ENCODE measurements at places on chromosomes 16 and 17.

GRCh38 chr16:88548131-88548874, 21.9 kb upstream of the ZC3H18 start:
- no peak for DNase-seq

DNA sequence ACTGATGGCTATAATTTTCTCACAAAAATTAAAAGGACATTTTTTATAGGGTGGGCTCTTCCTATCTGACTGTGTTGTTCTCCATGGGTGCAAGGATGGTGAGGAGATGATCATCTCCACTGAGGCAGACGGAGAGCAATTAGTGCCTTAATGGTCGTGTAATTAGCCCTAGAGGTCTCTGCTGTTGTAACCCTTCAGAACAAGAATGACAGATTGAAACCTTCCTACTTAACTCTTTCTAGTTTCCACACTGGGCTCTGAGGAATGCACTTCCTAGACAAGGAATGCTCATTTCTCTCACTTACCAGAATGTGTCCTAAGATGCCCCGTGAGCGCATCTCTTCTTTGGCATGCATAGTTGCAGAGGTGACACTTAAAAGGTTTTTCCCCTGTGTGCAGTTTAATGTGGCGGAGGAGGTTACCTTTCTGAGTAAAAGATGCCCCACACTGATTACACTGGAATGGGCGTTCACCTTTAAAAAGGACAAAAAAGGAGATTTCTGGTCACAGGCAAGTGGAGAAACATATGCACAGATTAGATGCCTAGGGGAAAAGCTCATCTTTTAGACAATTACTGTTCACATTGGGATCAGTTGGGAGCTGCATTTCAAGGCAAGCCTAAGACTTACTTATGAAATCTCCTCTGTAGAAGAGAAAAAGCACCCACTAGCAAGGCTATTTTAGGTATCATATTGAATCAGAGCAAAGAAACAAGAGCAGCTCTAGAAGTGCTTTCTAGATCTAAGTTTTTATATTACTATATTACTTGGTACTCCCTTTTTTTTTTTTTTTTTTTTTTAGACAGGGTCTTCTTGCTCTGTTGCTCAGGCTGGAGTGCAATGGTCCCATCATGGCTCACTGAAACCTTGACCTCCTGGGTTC, 53.6 kb downstream of the GRB7 start:
- no peak for DNase-seq

GRCh38 chr17:8462564-8462963, 26.9 kb downstream of the NDEL1 start:
- DNase-seq: no peak

GRCh38 chr17:69709441-69709840, 294.9 kb downstream of the MAP2K6 start:
- DNase-seq: no peak

DNA sequence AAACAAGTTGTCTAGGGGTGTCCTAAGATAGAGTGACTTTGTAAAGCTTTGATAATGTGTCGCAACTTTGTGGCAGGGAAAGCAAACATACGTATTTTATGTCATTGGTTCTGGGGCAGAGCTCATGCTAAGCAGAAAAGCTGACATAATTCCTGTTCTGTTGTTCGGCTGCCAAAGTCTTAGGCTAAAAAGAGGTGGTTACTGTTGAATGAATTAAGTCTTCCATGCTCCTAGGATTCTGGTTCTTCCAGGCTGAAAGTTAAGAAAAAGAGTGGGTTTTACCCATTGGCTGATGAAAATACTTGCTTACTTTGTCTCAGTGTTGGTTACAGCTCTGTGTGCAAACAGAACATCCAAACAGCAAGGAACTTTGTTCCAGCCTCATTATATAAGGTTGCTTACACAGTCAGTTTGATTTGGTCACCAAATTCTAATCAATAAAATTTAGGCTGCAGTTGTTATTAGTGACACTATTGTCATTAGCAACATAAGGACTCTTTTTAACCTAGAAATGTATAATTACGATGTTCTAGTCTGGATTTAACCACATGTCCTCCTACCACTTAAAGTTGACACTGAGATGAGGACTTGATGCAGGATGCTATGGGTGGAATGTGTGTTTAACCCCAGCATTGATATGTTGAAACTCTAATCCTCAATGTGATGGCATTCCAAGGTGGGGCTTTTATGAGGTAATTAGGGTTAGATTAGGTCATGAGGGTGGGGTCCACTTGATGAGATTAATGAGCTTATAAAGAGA, 114.0 kb upstream of the GOT2 start:
- DNase-seq: no peak

GRCh38 chr16:47565454-47565853, 104.3 kb downstream of the PHKB start:
- DNase-seq: no peak

DNA sequence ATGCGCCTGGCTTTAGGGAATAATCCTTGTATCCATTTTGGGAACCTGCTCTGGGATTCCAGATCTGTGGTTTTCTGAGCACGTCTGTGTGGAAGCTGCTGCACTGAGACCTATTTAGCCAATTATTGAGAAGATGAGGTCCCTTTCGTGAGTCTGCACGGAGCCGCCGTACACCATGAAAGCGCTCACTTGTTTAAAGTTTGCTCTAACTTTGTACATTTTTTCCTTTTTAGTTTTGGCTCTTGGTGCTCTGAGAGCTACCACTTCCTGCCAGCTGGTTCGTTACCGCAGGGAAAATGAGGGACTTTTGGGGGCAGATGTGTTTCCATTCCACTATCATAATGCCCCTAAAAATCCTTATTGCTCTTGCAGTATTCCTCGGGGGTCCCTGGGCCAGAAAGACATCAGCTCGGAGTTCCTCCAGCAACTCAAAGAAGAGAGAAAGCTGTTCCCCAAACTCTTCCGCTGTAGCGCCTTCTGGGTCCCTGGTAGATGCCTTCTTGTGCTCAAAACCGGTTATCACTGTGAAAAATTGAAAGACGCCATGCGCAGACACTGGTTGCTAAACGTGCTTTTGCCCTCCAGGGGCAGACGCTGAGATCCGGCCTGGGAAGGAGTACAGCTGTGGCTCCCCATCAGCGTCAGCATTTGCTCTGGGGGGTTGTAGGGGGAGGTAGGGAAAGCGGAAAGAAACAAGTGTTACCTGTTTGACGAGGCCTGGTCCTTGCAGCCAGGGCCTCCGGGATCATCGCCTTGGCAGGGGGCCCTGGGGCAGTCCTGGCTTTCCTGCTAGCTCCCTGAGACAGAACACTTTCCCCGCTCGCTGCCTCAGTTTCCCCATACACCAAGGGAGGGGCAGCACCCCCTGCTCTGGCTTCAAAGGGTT, 238.1 kb downstream of the MRTFB start:
- no peak for DNase-seq
